ENCODE measurements at places on chromosomes 6 and 20.

DNA sequence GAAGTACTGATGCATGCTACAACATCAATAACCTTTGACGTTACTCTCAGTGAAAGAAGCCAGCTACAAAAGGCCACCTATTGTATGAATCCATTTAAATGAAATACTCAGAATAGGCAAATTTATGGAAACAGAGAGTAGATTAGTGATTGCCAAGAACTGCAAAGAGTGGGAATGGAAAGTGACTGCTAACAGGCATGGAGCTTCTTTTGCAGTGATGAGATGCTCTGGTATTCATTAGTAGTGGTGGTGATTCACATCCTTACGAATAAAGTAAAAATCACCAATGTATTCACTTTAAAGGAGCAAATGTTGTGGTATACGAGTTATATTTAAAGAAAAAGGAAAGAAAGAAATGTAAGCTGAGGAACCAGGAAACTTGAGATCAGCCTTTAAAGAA lies 126.8 kb upstream of the SAMD5 start:
- DNase-seq: no peak

GRCh38 chr20:10131732-10132345 lies 86.8 kb upstream of the SNAP25 start:
- peak; percentile 86 for DNase-seq

DNA sequence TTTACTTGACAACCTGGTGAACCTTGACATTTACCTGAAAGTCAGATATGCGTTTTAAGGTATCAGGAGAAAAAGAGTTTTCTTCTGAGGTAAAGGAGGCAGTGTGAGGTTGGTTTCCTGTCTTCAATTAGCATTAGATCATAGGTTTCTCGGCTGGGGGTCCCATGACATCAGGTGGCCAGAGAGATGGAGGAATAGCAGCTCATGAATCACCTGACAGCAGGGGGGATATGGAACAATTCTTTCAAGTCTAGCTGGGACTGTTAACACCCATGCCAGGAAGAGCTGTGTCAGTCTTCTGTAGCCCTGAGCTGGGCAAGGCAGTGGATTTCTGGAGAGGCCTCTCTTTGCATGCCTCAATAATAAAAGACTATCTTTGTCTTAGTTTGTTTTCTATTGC lies 108.0 kb upstream of the TMEM170B start:
- DNase-seq: no peak

DNA sequence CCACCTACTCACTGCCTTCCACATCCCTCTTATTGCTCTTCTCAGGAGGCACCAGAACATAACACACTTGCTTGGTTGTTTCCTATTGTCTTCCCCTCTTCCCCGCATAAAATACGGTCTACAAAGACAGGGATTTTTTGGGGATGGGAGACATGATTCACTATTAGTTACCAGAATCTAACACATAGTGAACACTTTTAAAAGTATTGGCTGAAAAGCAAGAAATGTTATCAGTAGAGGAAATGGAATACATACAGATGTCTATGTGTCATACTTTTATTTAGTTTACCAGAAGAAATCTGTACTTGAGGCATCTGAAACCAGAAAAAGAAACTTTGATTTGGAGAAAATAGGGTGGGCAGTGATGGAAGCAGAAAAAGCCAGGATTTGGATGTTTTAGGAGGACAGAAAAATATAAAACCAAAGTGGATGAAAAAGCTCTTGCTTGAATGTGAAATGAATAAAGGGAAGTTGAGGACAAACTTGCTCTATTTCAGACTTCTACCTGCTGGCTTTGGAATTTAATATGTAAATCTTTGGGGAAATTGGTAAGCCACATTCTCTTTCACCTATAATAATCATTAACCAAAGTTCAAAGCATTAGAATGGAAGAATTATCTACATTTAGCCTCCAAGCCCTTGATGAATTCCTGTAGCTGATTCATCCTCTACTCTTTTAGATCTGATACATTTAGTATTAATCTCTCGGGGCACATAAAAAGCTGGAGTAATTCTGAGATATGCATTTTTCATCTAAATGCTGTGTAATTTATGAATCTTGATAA lies 82.6 kb downstream of the DOK5 start:
- DNase-seq: no peak

DNA sequence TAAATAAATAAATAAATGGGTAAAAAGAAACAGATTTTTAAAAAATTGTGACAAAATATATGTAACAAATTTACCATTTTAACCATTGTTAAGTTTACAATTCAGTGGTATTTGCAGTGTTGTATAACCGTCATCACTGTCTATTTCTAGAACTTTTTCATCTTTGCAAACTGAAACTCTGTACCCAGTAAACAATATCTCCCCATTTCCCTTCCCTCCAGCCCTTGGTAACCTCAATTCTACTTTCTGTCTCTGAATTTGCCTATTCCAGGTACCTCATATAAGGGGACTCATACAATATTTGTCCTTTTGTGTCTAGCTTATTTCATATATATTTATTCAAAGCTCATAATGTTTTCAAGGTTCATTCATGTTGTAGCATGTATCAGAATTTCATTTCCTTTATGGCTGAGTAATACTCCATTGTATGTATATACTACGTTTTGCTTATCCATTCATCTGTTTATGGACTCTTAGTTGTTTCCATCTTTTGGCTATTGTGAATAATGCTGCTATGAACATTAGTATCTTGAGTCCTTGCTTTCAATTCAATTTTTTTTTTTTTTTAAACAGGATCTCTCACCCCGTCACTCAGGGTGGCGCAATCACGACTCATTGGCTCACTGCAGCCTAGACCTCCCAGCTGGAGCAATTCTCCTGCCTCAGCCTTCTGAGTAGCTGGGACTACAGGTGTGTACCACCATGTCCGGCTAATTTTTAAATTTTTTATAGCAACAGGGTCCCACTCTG lies 8.9 kb downstream of the MANBAL start:
- no peak for DNase-seq

DNA sequence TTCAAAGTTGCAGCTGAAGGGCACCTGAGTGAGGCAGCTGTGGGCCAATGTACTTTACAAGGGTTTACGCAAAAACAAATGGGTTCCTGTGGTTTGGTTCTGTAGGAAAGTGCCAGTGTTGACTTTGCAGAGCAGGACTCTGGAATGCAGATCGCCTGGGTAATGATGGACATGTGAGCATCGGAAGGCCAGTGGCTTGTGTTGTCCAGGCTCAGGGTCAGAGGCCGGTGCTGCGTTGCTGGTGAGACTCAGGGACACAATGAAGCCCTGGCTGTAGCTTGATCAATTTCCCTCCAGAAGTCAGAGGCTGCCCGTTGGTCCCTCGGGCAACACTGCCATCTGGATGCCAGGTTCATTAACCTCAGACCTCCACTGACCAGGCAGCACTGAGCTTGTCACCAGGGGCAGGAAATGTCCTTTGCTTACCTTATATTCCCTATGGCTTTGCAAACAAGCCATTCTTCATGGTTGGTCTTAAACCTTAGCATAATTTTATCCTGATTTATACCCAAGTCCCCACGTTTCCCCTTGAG lies 753.4 kb downstream of the QKI start:
- no peak for DNase-seq

DNA sequence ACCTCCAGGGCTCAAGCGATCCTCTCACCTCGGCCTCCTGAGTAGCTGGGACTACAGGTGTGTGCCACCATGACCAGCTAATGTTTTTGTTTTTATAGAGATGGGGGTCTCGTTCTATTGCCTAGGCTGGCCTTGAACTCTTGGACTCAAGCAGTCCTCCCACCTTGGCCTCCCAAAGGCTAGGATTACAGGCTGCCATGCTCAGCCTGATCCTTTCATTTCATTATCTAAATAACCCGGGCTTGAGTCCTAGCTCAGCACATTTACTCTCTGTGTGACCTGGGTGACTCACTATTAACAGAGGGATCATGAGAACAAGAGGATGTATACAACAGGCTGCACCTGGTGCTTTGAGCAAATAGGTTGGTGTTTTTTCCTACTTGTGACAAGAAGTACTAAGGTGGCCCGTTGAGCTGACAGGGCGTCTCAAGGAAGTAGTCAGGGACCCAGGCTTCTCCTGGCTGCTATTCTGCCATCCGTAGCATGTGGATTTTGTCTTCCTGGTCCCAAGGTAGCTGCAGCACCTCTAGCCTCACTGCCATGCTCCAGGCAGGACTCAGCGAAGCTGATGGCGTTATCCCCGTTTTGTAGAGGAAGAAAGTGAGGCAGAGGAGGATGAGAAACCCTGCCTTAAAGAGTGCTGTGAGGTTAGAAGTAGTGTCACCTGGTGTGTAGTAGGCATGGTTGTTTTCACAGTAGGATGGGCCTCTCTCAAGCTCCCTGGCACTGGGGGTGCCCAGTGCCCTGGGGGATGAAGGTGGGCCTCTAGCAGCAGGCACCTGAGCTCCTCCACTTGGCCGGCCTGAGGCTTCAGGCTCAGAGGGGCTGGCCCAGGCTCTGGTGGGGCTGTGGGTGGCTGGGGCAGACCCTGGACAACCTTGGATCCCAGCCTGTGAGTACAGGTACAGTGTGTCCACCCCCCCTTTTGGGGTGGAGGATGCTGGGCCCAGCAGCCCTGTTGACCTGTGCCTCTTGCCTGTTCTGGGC lies 62.4 kb downstream of the ADNP start:
- DNase-seq: no peak

DNA sequence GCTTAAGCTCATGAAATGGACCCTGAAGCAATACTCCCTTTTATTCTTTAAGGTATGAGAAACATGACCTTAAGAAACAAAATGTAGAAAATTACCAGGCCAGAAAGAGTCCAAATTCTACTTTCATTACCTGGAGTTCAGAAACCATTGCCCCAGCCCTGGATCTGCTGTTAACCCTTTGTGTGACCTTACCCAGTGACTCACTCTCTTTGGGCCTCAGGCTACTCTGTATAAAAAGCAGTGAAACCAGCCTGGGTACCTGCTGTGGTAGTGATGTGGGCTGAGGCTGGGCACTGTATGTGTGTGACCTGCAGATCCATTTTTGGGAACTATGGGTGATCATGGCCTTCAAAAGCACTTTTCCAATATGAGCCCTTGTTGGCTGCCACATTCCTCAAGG lies 47.2 kb downstream of the SLC9A8 start:
- no peak for DNase-seq

DNA sequence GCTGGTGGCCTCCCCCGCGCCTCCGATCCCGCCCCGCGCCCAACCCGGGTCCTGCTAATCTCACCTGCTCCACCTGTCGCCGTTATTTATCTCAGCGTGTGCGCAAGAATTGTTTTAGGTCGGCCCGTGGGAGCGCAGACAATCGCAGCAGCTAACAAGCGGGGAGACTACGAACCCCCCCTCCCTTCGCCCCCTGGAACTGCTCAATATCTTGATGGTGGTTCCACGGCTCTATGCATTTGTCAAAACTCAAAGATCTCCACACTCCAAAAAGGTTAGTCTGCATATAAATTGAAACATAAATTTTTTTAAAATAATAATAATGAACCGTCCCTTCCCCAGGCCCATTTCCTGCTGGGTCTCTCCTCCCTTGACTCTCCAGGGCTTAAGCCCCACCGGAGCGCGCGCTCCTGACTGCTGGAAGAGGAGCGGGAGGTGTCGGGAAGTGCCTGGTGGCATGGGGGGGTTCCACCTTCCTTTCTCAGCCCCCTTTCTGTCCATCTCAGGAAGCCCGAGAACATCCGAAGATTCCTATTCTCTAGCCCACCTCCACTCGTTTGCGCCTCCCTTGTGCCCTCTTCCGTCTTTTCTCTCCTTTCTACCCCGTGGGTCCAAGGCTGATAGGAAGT lies 1.6 kb upstream of the MDGA1 start:
- DNase-seq: peak; percentile 90

DNA sequence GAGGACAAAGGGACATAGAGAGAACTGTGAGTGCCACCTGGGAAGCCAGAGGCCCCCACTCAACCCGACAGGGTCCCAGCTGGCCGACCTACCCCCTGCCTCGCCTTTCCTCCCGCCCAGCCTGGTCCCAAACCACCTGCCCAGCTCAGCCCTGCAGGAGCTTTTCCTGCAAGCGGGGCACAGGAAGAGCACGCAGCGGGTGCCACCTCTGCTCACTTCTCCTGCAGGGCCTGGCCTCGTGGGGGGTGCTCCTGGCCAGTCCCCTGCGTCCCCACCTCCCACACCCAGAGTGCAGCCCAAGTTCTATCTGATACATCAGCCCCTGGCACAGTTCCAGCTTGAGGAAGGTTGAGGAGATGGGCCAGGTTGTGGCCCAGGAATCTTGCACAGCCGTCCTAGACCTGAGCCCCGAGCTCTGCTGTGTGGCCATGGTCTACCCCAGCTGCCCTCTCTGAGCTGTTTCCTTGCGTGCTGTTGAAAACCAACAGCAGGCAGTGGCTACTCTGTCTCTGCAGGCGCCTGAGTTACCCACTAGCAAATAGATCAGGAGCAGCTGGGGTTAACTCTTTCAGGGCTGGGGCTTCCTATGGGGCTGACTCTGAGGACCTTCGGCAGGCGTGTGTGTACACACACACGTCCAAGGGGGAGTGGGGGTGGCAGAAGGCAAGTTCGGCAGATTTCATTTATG lies 1.7 kb downstream of the NECAB3 start:
- no peak for DNase-seq

DNA sequence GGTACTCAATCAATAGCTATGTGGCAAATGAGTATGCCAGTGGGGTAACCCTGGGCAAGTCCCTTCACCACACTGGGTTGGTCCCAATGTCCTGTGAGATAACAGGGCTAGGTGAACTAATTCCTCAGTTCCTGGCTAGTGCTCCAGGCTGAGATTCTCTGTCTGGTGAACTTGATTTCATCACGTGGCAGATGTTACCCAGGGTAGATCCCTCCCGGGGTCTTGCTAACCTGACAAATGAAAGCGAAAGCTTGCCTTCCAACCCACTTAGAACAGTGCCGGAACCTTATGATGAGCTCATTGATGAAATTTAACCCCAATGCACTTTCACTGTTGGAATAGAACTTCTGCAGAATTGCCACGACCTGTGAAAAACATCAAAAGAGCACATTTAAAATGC lies 6.6 kb upstream of the ANKRD60 start:
- no peak for DNase-seq

- no peak for DNase-seq
These were observed 586 bp upstream of the HMGA1 start for GRCh38 chr6:34236131-34236442.

DNA sequence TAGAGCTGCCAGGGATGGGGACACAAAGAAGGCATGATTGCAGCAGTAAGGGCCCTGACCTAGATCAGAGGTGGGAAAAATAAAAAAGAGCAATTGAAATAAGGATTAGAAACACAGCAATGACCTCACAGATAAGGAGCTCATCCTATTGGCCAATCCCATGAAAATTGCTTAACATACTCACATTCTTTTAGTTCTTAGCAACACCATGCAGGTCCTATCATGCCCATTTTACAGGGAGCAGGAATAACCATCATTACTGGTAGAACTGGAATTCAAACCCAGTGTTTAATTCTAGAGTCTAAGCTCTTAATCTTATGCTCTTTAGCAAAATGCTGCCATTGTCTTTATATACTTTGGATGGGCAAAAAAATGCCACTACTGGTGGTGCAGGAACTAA lies 267.7 kb downstream of the RNF144B start:
- no peak for DNase-seq

DNA sequence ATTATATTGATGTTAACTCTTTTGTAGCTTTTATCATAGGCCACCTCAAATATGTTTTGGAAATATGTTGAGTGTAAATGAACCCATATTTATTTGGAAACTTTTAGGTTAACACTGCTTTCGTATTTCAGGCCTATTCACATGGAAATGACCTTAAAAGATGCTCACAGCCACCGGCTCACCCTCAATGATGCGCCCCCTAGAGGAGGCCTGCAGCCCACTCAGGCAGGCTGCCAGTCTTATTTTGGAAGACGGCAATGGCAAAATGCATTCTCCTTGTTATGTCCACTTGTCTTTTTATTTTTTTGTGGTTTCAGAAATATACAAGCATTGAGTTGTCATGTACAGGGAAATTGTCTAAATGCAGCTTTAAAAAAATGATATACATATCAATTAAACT lies 869.7 kb downstream of the PHF3 start:
- DNase-seq: no peak

GRCh38 chr6:9554806-9555205 lies 860.1 kb downstream of the TFAP2A start:
- DNase-seq: no peak
